Stomach (tissue), 19 donors: ENCODE measurements at places on chromosomes 5 and 9. TPM values are rescaled to one million over a fixed set of nuclear protein-coding genes. Genes with fewer than 3 reads are reported as not detected.

Gene ADAMTSL1
- 2.7 TPM for total RNA-seq

Gene C5orf46
- not detected for total RNA-seq

Gene MARCOL
- not detected for total RNA-seq

Gene CACFD1
- total RNA-seq, result 74.2 TPM

Gene HSPB3
- total RNA-seq, result not detected

Gene TNFSF8
- not detected for total RNA-seq

Gene ROPN1L
- total RNA-seq, result not detected

Gene CENPK
- 0.58 TPM for total RNA-seq

Gene MOB3B
- 32.7 TPM for total RNA-seq

Gene ABCA2
- 95.2 TPM for total RNA-seq

Gene RASGRF2
- 9.0 TPM for total RNA-seq

Gene MTRR
- 53.2 TPM for total RNA-seq

Gene PCDHB1
- not detected for total RNA-seq

Gene SYK
- total RNA-seq, result 21.0 TPM

Gene CCDC171
- 2.7 TPM for total RNA-seq

Gene WDR5
- total RNA-seq, result 20.0 TPM

Gene SPOCK1
- total RNA-seq, result 8.4 TPM

Gene SLC6A18
- not detected for total RNA-seq

Gene TSLP
- total RNA-seq, result not detected

Gene PCDHB14
- total RNA-seq, result 2.3 TPM

Gene SPACA9
- 0.55 TPM for total RNA-seq

Gene PCDHA5
- not detected for total RNA-seq

Gene SAXO1
- not detected for total RNA-seq

Gene LPAR1
- total RNA-seq, result 16.1 TPM

Gene RAB3C
- 2.2 TPM for total RNA-seq

Gene SLCO4C1
- total RNA-seq, result not detected

Gene ABITRAM
- 7.2 TPM for total RNA-seq

Gene PCDHGA11
- 1.3 TPM for total RNA-seq

Gene CDKN2B
- not detected for total RNA-seq

Gene OR13C4
- total RNA-seq, result not detected

Gene LRRC14B
- total RNA-seq, result not detected

Gene CD72
- not detected for total RNA-seq

Gene GCNT4
- total RNA-seq, result 21.8 TPM

Gene DOCK8
- total RNA-seq, result 13.8 TPM

Gene COL23A1
- 3.6 TPM for total RNA-seq

Gene BAAT
- 0.55 TPM for total RNA-seq

Gene PCDHGB4
- total RNA-seq, result 12.1 TPM

Gene CRHBP
- not detected for total RNA-seq

Gene CD74
- 102 TPM for total RNA-seq

Gene PCDHGC3
- total RNA-seq, result 35.8 TPM

Gene C9
- not detected for total RNA-seq

Gene MARVELD2
- total RNA-seq, result 10.7 TPM

Gene PDZD2
- 8.9 TPM for total RNA-seq

Gene DPH7
- 25.5 TPM for total RNA-seq

Gene RANBP3L
- total RNA-seq, result not detected

Gene IL4
- total RNA-seq, result not detected

Gene THBS4
- total RNA-seq, result not detected

Gene OMD
- total RNA-seq, result 18.9 TPM

Gene AJM1
- 1.8 TPM for total RNA-seq

Gene PFN3
- not detected for total RNA-seq

Gene AK1
- 26.5 TPM for total RNA-seq

Gene SERF1A
- total RNA-seq, result 1.8 TPM
